ENCODE measurements at places on chromosomes 11 and 22.

GRCh38 chr11:78355309-78355705 lies 62.3 kb downstream of the GAB2 start:
- DNase-seq = no peak

DNA sequence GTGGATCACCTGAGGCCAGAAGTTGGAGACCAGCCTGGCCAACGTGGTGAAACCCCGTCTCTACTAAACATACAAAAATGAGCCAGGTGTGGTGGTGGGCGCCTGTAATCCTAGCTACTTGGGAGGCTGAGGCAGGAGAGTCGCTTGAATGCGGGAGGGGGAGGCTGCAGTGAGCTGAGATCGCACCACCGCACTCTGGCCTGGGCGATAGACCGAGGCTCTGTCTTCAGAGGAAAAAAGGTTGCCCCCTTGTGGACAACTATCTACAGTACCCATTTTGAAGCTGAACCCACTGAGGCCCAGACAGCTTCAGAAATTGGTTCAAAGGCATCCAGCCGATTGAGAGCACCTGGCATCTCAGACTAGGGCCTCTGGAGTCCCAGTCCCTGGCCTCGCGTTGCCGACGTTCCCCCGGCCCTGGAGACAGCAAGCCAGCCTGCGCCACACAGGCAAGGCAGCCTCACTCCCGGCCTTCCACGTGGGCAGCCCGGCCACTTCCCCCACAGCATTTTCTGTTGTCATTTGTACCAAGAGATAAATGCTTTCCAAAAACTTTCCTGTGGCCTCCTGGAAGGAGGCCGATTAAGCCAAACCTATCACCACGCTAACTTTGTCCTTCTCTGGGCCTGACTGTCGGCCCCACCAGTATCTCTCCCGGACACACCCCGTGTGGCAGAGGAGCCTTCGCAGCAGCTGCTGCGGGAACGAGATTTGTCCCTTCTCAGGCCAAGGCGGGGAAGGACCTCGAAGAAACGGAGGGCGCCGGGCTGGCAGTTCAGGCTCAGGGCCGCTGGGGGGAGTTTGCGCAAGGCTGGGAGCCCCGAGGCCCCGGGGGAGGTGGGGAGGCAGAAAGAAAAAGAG lies 82.8 kb downstream of the FLI1 start:
- DNase-seq = no peak

- DNase-seq = no peak
These were observed 59.5 kb downstream of the TTC17 start for GRCh38 chr11:43418197-43418596.

DNA sequence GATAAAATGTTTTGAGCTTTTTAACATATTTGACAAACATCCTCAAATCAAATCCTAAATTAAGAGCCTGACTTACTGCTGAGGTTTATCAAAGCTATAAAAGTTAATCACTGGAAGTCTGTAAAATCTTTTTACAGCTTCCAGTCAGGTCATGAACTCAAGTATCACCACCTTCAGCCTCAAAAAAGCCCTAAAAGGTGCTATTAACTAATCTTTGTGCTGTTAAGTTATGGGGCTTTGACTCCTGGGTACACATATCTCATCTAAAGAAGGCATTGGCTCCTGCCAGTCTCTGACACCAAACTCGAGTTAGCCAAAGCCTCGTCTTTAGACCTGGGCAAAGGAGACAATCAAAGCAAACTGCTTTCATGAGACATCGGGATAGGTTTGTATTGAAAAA lies 34.0 kb upstream of the CBX6 start:
- no peak for DNase-seq

GRCh38 chr22:22450343-22450839 lies 58.2 kb downstream of the ZNF280B start:
- DNase-seq = no peak

DNA sequence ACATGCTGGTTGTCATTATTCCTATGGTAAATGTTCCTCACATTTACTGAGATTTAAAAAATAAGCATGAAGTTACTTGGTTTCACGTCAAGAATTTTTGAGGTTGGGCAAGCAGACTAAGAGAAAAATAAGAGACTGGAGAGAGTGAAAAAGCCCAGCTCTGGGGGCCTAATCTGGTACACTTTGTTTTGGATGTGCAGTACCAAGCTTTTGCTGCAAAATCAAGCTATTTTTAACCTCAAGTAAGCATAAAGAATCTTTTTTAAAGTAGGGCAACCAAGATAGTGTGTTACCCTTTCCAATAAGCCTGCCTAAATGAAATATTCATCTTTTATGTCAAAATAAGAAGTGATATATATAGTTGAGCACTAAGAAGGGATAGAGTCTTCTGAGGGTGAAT lies 79.4 kb upstream of the ARHGAP20 start:
- DNase-seq = no peak

DNA sequence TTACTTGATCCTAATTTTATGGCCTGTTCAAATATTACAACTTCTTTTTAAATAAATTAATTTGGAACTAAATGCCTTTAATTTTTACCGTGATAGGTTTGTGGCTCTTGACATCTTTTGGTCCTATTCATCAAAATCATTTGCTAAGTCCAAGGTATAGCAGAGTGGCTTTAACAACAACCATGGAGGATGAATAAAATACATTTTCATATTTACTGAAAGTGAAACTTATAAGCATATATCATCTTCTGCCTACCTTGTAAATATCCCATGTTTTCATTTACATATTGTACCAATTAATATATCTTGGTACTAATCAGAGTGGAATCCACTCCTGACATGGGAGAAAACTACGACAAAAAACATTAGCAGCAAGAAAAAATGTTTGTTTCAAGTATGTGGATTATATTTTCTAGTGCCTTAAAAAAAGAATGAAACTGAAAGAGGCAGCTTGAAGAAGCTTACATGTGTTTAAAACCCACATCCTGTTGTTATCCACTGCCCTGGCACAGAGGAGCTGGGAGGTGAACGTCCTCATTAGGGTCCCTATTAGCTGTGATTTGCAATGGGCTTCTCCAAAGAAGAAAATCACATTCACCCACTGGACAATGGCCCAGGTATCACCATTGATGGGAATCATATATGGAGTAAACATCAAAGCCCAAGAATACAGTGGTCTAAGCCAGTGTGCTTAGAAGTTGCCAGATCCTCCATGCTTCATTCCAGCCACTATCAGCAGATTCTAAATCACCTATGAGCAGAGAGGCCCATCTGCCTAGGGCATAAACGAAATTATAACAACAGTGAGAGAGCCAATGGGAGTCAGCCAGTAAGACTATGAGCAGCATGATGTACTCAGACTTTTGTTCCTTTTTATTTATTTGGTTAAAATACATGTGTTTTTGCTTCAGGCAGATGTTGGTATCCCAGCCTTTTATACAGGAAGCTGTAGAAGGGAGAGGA lies 84.7 kb downstream of the MAML2 start:
- no peak for DNase-seq

DNA sequence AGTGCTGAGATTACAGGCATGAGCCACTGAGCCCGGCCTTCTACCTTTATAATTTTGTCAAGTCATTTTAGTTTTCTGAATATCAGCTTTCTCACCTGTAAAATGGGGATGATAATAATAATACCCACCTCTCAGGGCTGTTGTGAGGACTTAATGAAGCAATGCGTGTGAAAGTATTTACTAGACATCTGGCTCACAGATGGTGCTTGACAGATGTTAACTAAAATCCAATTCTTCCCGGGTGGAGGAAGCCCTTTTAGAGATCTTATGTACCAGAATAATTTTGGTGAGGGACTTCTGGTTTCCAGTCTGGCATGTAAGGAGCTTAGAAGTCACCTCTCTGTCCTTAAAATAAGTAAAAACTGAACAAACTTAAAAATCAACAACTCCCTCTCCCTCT lies 43.7 kb upstream of the NUP160 start:
- no peak for DNase-seq

- DNase-seq = no peak
These were observed 19.0 kb upstream of the SCGB1A1 start for GRCh38 chr11:62399878-62400266.

DNA sequence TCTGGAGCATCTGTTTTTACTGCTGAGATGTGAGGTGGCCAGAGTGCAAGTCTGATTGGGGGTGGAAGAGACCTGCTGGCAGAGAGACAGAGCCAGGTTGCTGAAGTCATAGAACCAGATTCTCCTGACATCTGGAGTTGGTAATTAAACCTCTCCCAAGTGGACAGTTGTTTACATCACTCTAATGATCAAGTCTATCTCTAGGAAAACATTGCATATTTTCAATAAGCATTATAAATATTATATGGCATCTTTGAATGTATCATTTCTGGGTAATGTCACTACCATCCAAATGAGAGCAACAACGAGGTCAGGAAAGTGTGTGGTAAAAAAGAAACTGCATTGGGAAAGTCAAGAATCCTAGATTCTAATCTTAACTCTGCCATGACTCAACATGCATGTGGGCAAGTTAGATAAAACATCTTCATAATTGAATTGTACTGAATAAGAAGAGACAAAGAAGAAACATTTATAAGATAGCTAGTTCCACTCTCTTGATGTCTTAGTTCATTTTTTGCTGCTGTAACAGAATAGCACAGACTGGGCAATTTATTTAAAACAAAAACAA lies 351.2 kb upstream of the API5 start:
- no peak for DNase-seq

DNA sequence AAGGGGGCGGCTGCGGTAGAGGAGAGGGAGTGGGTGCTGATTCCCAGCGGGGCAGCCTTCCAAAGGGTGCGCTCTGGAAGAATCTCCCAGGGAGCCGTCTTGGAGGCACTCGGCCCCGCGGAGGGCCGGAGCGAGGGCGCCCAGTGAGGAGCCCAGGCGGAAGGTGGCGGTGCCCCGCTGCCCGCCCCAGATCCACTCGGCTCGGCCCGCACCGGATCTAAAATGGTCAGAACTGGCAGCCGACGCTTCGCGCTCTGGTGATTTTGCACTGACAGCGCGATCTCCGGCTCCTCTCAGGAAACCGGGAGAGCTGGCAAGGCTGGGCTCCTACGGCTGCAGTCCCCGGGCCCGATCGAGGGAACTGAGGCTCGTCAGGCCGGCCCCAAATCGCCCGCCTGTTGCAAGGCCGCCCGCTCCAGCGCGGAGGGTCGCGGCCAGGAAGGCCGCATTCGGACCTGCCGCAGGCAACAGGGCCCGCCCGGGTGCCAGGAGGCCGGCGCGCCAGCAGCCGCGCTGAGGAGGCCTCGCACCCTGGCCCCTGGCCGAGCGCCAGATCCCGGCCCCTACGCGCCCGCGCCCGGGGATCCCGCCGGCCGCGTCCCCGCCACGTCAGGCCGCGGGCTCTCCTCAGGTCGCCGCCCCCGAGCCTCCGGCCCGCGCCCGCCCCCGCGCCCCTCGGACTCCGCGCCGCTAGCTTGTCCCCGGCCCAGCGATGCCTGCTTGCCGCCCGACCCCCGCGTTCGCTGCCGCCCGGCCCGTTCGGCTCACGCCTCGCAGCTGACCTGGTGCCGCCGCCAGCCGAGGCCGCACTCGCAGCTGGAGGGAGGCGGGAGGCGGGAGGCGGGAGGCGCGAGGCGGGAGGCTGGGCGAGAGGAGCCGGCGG lies at the start of gene KLHL22:
KLHL22 (minus strand) TSS at position 818 of the 883 bp plus-strand sequence. CDS start 6,584 bp downstream, outside the sequence.
- no peak for DNase-seq

GRCh38 chr11:120057595-120058581 lies 80.0 kb downstream of the TRIM29 start:
- DNase-seq = no peak

GRCh38 chr11:2860636-2861035 lies 24.9 kb downstream of the CDKN1C start:
- no peak for DNase-seq

- DNase-seq = no peak
These were observed 395.6 kb downstream of the DLG2 start for GRCh38 chr11:85231588-85231987.

DNA sequence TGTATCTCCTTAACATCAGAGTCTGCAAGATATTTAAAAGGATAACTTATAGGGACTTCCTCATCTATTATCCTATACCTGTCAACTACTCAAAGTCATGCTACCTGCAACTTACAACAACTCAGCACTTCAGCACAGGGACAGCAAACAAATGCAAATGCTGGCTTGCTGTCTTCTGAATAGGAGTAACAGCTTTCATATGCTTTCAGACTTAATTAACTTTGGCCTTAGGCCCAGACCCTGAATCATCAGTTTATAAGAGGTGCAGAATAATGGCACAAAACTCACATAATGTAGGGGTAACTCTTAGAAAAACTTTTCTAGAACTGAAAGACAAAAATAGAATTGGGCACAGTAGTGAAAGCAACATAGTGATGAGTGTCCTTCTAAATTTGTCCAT lies 953.4 kb downstream of the DLG2 start:
- DNase-seq = no peak

DNA sequence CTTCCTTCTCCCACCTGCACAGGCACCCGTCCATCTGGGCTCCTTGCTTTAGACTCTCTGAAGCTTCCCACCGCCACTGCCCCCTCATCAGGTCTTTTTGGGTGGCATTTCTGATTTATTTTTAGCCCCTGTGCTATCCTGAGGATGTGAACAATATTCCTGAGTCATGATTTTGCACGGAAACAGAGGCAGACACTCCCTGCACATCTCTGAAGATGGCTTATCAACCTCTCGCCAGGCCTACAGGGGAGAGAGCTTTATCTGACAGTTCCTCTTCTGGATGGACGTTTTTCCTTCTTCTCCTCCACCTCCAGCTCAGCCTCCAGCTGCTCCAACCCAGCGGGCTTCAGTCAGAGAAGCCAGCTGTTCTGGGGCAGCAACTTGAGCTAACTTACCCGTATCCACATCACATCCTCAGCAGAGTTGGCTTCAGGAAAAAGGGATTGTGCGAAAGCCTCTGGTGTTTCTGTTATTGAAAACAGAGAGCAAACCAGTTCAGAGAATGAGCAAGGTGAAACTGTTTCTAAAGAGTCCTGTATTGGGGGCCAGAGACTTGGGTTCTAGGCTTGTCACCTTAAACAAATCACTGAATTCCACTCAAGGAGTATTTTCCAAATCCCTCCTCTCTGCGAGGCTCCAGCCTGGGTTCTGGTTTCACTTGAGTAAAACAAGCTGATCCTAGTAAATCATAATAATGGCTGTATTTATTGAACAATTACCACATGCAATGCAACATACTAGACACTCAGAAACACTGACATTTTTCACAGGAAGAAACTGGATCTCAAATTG lies 33.1 kb upstream of the ETS1 start:
- no peak for DNase-seq

GRCh38 chr11:30911247-30911646 lies 325.1 kb upstream of the MPPED2 start:
- DNase-seq = no peak

- DNase-seq = no peak
These were observed 6.5 kb upstream of the MYRF start for GRCh38 chr11:61745781-61746441.

DNA sequence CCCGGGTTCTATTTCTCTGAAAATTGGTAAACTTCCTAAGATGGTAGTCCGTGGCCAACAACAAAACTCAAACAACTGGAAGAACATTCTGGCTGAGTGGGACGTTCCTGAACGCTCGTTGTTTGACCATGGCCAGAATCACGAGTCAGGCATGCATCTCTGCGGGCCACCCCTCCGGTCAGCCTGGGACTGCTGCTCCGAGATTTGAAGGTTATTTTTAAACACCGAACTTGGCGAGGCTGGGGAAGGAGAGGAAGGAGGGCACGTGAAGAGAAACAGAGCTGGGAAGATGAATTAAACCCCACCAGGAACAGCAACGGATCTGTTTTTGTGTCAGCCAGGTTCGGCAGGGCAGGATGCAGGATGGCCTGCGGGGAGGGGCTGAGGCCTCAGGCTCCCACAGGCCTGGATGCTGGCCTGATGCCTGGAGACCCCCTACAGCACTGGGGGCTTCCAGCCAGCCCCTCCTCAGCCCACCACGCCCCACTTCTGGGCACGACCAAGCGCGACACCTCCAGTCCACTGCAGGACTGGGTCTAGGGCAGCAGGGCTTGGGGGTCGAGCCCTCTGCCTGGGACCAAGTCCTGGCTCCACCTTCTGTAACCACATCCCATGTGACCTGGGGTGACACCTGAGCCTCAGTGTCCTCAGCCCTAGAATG lies 5.1 kb downstream of the SHISAL1 start:
- DNase-seq = no peak

- DNase-seq = no peak
These were observed 8.2 kb downstream of the ALX4 start for GRCh38 chr11:44301564-44302271.
